Left ventricle myocardium inferior (tissue), 1 donor: ENCODE measurements at places on chromosomes 3 and 15. TPM values are rescaled to one million over a fixed set of nuclear protein-coding genes. Genes with fewer than 3 reads are reported as not detected.

PDCD7 gene
- 14.5 TPM for total RNA-seq

DNA sequence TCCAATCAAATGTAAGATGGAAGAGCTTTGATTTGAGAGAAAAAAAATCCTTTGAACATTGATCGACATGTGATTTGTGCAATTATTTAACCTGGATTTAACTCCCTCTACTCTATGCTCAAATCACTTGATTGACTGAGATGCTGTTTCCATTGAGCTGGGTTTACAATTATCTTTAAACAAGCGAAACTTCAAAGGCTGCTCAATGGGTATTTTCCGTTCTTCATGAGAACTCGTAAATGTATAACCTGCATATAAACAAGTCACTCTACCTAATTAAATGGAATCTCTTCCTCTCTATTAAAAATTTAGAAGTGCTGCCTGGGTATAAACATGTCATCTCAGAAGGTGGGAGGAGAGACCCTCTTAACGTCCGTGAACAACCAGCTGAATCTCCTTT lies 71.9 kb downstream of the ANXA2 start:
- DNase-seq: no peak

GOLGA8N gene
- 10.9 TPM for total RNA-seq

- DNase-seq: no peak
Observed at GRCh38 chr3:101996832-101997231, 147.5 kb downstream of the NFKBIZ start.

HEXA gene
- 58.9 TPM for total RNA-seq

DNA sequence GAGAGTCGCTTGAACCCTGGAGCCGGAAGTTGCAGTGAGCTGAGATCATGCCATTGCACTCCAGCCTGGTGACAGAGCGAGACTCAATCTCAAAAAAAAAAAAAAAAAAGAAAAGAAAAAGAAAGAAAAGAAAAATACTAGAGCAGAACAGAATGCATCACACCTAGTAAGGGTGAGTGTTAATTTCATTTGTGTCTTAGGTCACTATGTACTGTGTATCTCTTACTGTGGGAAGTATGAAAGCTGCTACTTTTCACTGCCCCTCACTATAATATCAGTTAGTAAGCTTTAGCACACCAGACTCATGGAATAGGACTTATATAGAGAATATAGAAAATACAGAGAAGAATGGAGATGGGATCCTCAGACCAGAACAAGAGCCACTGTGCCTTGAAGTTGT lies 45.9 kb upstream of the RASA2 start:
- DNase-seq: no peak

GRCh38 chr3:14404186-14404585 lies 1.8 kb downstream of the SLC6A6 start:
- no peak for DNase-seq

DNA sequence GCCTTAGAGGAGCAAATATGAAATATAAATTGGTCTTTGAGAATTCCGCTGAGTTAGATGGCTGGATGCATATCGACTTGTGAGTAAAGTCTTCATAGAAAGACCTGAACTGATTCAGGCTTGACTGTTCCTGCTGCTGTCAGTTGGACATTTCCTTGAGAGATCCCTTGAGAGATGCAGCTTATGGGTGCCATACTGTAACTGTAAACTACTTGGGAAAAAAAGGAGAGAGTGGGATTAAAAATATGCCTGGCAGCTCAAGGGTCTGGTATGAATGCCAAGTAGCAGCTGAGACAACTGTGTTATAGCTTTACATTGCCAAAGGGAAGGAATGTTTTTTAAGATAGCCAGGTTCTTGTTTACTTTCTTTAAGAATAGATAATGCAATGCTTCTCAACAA lies 926.6 kb downstream of the EPHA3 start:
- DNase-seq: no peak

- DNase-seq: no peak
Observed at GRCh38 chr15:27550635-27551034, 548.5 kb downstream of the OCA2 start.

ACP3 gene
- total RNA-seq: 1.3 TPM

GRCh38 chr3:13140596-13140995 lies 67.4 kb upstream of the IQSEC1 start:
- no peak for DNase-seq

DNA sequence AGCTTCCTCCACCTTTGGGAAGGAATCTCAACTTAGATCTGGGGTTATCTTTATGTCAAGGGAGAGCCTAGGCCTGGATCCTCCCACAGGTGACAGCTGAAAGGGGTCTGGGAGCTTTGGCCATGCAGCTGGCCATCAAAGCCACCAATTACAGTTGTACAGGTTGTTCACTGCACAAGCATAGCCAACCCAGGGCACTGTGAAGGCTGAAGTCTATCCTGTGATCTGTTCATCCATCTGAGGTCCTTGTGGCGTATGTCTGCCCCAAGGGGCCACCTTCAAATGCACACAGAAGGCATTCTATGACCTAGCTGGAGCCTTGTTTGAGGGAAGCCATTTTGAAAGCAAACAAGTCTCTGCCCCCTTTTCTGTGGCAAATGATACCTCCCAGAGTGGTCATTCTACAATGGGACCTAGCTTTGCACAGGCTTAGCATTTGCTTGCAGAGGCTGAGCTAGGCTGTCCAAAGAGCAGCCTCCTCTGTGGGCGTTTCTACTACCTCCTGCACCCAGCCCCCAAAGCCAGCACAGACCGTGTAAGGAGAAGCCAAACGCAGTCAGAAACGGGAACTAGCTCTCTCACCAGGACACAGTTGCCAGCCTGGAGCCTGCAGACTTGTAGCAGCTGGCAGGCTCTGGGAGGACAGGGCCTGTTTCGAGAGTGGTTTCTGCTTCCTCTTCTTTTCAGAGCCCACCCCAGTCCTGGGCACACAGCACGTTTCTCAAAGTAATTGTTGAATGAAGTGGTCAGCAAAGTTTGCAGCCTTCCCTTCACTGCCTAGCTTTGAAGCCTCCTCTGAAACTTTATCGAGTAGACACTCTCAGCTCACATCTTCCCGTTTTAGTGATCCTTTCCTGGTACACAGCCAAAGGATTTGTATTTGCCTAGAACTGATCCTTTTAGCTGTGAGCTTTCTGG lies 157.3 kb upstream of the SMAD3 start:
- peak; percentile 50 for DNase-seq

DUOXA1 gene
- total RNA-seq: 0.30 TPM

- DNase-seq: no peak
Observed at GRCh38 chr3:157844800-157845565, 261.2 kb downstream of the SHOX2 start.

DNA sequence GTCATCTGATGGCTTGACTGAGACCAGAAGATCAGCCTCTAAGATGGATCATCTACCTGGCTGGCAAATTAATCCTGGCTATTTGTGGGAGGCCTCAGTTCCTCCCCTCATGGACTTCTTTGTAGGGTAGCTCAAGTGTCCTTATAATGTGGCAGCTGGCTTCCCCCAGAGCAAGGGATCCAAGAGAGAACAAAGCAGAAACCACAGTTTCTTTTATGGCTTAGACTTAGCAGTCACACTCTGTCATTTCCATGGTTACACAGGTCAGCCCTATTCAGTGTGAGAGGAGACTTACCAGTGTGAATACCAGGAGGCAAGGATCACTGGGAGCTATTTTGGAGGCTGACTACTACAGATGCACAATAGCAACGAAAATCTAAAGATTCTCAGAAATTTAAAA lies 15.3 kb upstream of the ARL14 start:
- DNase-seq: no peak

DNA sequence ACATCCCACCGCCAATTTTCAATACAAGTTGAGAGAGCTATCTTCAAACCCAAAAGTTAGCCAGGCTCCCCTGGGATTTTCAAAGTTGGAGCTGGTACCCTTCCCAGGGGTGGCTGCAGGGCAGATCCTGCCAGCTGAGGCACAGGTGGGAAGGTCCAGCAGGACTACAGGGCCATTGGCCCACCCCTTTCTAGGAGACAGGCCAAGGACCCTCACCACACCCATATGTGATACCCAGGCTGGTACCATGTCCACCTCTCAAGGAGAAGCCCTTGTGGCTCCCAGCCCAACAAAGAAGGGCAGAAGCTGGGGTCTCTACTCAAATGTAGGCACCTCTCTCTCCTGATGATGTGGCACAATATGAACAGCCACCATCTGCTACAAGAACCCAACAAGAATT lies 8.0 kb downstream of the POC1A start:
- DNase-seq: no peak

EFHB gene
- 0.58 TPM for total RNA-seq

- no peak for DNase-seq
Observed at GRCh38 chr3:181610083-181610972, 101.4 kb upstream of the SOX2 start.

TPRA1 gene
- 17.4 TPM for total RNA-seq

ACAD11 gene
- total RNA-seq: 21.5 TPM

AP3B2 gene
- total RNA-seq: 0.80 TPM

ATP13A4 gene
- 0.52 TPM for total RNA-seq

ARPIN gene
- total RNA-seq: 11.4 TPM

DNA sequence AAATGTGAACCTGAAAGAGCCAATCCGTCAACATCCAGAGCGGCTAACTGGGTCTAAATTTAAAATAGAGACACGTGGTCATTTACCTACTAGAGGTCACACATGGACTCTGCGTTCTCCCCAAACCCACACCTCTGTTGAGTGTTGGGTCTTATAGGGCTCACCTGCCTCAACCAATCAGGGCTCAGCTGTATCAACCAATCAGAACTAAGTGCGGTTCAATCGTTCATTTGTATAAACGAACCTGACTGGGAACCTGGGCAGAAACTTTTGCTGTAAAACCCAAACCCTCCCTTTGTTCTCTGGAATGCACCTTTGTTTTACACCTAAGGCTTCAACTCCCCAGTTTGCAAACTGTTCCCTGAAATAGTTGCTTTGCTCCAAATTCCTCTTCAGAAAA lies 8.9 kb downstream of the DNAAF4 start:
- no peak for DNase-seq

CDCP1 gene
- total RNA-seq: 0.25 TPM

DNA sequence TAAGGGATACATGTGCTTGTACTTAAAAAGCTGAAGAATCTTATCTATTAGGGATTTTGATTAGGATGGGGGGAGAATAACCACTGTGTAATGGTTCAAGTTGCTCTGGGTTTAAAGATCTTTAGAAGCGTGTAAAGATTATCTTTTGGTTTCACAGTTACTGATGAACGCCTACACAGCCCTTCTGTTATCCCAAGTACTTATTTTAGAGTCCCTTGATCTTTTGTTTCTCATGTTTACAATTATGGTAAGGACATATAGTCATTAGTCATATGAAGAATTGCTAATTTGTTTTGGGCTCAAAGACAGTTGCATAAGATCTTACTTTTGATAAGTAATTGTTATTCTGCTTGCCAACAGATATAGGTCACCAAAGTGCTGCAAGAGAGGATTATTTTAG lies 160.1 kb downstream of the PLCL2 start:
- no peak for DNase-seq

SLC28A1 gene
- 0.91 TPM for total RNA-seq

DNA sequence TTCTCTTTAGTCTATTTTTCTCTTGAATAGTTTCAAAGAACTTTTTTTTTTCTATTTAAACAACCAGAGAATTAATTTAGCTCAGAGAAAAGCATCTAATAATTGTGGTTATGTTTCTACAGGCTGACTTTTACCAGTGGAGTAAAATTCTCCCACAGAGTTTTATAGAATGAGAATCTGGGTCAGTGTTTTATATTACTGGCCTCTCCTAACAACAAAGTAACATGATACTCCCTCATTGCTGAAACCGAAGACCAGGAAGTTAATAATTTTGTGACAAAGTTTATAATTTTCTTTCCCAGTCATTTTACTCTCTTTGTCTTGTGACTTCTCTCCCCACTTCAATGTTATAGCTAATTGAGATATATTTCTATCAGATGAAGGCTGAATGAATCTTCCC lies 946.9 kb downstream of the EPHA3 start:
- DNase-seq: no peak

DNA sequence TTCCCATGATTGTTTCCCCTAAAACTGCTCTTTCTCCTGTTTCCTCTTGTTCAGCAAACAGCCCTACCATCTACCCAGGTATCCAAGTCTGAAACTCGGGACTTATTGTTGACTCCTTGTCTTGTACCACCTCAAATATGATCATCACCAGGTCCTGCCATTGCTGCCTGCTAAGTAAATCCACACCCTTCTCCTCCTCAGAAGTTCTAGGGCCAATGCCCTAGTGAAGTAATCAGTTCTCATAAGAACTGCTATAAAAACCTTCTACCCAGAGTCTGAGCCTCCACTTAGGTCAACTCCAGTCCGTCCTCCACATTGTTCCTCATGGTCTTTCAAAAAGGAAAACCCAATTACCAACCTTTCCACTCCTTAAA lies 77.0 kb upstream of the IL12A start:
- no peak for DNase-seq

DNA sequence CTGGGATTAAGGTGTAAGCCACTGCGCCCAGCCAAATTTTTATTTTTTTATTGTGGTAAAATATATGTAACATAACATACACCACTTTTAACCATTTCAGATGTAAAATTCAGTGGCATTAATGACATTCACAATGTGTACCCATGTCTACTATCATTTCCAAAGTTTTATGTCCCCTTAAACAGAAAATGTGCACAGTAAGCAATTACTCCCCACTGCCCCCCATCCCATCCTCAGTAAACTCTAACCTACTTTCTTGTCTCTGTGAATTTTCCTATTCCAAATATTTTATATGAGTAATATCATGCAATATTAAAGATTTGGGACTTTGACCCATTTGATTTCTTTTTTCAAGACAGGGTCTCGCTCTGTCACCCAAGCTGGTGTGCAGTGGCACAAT lies 14.6 kb upstream of the PRRT3 start:
- no peak for DNase-seq

CFAP91 gene
- 0.44 TPM for total RNA-seq

PLA2G4D gene
- not detected for total RNA-seq

GRCh38 chr3:43418601-43419272 lies 132.4 kb downstream of the SNRK start:
- DNase-seq: no peak

SLC12A8 gene
- not detected for total RNA-seq

- DNase-seq: no peak
Observed at GRCh38 chr3:93981649-93982048, 1.7 kb downstream of the ARL13B start.
